RPMI7951 (cell line): ENCODE measurements at places on chromosomes 2 and 18. TPM values are rescaled to one million over a fixed set of nuclear protein-coding genes. Genes with fewer than 3 reads are reported as not detected.

The GAL3ST2 gene
- total RNA-seq, result not detected in 2 replicates

The LINC00305 gene
- total RNA-seq, result not detected in 2 replicates

The CHRND gene
- total RNA-seq, result not detected in 2 replicates

- DNase-seq, result no peak
Observed at GRCh38 chr2:47569658-47570475, 166.9 kb downstream of the MSH2 start.

DNA sequence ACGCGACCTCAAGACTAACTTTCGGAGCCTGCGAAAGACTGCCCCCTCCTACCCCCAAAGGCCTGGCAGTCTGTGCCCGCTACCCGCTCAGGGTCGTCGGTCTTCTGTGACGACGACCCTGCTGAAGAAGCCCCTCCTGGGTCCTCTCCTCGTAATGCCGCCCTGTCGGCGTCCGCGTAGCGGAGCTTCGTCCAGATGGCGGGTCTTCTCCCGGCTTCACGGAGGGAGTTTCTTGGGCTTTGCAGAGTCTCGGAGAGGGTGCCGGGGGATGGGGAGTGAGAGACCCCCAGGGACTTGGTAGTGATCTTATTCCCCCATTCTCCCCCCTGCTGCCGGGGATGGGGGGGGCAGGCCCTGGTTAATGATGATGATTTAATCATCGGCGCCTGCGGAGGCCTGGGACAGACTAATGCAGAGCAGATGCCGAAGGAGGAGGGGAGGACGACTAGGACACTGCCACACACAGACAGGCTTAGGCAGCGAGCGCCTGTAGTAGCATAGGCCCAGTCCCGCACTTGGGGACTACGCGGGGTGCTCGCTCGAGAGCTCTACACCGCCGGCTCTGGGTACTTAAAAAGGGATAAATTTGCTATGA, 528 bp upstream of the PCGF1 start:
- peak; percentile 80 for DNase-seq

DNA sequence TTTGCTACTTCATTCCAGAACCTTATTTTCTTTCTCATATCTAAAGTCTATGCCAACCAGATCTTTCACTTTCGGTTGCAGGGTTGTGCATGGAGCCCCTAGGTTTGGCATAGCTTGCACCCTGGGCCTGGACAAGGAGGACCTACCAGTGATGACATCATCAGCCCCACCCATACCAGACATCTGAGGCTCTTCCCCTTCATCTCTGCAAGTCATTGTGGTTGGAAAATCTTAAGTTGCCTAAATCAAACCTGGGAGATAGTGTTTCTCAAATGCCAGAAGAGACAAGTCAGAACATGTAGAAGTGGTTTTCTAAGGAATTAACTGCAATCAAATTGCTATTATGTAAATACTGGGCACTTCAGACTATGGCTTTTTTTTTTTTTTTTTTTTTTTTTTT, 363.3 kb downstream of the ZNF516 start:
- no peak for DNase-seq

DNA sequence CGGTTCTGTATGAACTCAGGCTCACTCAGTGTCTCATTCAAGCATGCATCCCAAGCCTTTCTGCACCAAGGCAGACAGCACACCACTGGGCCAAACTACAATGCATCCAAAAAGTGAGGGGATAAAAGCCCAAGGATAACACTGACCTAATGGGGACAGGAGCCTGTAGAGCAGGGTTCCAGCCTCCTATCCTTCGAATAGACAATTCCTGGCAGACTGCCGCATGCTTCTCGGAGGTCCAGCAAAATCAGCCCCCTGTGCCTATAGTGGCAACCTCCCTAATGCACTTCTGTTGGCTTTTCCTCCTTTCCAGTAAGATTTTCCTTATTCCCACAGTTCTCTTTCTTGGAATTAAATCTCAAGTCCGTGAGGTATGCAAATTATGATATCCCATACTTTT, 44.8 kb upstream of the CAVIN2 start:
- DNase-seq, result no peak

DNA sequence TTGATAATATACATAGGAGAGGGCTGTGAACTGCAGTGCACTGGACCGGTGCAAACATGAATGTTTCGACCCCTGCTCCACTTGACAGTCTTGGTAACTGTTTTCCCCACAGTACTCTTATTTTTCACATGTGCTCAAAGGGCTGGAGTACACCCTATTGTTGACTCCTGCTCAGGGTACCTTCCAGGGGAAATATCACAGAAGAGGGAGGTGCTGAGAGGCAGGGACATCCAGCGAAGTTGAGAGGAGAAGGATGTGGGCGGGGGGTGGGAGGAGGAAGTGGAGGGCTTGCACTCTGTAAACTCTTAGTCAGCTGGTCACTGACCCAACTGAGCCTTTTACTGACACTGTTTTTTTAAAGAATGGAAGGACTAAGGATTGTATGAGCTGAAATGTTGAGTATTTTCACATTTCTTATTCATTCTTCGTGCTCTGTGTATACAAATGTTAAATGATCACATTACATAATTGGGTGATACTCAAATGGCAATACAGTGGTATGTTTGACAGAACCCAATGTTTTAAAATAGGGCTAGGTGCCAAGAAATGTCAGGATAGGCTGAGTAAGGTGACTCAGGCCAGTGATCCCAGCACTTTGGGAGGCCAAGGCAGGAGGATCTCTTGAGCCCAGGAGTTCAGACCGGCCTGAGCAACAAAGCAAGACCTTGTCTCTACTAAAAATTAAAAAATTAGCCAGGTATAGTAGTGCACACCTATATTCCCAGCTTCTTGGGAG, 10.0 kb downstream of the INPP4A start:
- DNase-seq, result no peak

- DNase-seq, result peak; percentile 60
Observed at GRCh38 chr18:22378672-22379282, 38.9 kb downstream of the CTAGE1 start.

GRCh38 chr2:240567872-240568677, at the start of gene RNPEPL1:
TSS of gene RNPEPL1 (plus strand) at chr2:240568484. CDS start at chr2:240568587, 103 bp downstream.
- peak; percentile 36 for DNase-seq

GRCh38 chr2:207693641-207694249, 17.7 kb upstream of the CCNYL1 start:
- no peak for DNase-seq

- DNase-seq, result no peak
Observed at GRCh38 chr2:204156456-204156855, 219.9 kb downstream of the ICOS start.
